Left cardiac atrium (tissue), 4 donors: ENCODE measurements at places on chromosomes 4 and X.

DNA sequence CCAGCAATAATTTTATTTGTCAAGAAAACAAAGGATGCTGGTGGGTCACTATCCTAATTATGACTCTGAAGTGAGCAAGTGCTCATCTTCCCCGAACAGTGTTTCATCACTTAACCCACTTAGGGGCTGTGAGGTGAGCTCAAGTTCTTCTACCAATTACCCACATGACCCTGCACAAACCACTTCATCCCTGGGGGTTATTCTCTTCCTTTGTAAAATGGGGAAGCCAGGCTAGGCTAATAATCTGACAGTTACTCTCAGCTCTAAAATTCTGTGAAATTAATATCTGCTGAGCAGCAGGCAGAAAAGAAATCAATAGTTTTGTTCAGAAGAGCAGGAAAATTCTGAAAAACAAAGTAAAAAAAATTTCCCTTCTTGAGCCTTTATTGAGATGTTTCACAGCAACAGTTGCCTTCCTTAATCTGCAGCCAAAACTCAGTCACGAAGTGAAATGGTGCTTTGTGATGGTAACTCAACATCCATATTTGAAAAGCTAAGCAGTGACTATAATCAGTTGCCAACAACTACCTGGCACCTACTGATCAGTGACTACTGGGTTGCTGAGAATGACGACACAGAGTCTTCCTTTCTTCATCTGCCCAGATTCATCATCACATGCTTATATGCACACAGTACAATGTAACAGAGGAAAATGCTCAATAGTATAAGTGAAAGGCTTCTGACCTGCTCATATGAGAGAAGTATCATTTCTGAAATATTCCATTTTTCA lies 24.1 kb downstream of the ATP8A1 start:
- no peak for DNase-seq

DNA sequence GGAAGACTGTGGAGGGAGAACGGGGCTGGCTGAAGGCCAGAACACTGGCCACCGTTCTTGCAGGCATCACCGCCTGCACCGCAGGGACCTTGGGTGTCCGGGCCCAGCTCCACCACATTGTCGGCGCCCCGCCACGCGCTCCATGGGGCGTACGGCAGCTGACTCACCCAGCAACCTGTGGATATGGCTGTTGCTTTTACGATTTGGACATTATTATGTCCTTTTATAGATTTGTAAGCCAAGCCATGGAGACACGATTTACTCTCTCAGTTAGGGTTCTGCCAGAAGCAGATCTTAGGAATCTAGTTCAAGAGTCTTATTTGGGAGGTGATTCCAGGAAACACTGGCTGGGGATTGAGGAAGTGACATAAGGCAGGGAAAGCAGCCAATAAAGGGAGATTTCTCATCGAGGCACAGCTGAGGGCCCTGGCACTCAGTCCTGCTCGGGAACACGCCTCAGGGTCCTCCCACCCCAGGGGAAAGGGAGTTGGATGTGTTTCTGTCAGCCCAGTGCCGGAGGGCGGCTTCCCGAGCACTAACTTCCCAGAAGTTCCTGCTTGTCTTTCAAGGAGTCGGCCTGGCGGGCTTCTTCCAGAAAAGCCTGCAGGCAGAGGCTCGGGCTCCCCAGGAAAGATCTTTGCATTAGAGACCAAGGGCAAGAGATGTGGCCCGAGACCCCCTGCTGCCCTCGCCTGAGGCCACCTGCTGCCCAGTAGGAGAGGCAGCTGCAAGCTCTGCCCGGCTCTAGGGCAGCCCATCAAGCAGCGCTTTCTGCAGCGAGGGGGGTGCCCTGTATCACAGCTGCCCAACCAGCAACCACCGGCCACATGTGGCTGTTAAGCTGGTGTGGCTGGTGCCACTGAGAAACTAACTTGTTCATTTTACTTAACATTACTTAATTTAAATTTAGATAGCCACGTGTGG lies 52.9 kb downstream of the CRMP1 start:
- DNase-seq: peak; percentile 75

DNA sequence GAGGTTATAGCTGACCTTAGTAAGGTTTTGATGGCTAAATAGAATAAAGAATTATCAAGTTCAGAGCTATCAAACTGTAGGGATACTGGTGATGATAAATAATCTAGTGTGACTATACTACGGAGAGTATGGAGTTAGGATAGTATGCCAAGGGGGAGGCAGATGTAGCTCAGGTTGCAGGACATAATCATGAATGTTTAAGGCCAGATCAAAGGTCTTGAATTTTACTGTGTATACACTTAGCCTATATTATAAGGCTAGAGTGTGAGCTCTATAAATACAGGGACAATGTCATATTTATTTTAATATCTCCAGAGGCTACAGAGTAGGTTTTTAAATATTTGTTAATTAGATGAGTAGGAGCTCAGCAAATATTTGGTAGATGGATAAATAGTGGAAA lies 131.1 kb upstream of the STIM2 start:
- no peak for DNase-seq

- no peak for DNase-seq
Observed at GRCh38 chr4:5465529-5465928, 242.8 kb downstream of the EVC2 start.

DNA sequence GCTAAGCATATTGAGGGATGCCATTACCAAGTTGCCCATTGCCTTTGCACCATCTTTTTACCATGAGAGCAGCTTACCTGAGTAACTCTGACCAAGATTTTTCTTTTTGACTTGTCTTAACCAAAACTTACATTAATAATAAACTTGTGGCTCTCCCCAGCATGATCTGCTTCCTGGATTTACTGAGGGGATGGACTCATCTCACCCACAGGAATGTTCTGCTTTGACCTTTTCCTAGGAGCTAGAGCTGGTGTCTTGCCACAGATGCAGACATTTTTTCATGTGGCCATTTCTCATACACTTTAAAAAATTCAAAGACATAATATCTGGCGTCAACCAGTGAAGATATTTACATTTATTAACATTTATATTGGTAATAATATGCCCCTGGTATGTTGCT lies 79.2 kb upstream of the EFHC2 start:
- DNase-seq: no peak

DNA sequence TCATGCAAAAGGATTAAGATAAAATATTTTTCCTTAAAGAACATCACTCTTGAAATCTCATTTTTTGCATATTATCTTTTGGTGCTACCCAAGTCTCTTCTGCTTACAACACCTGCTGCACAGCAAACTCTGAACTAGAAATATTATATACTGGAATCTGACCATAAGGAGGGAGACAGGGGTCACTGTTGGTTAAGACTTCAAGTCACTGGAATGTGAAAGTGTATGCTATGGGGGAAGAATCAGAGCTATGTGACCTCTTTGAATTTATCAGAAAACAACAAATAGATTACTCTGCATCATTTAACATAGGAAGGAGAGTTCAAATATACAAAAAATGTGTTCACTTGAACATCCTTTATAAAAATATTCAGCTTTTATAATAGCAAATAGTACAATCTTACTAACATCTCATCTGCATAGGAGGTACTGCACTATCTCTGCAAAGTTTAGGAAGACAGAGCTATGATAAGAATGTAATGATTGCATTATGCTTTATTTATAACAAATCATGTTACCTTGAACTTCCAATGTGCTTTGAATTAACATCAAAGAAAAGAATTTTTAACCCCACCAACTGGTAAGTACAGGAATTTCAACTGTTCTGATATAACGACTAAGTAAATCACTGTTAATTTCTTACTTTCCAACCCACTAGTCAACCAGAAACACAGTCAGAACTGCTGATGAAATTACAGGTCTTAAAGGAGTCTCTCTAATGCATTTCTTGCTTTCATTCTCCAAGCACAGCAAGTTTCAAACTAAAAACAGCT lies 69.8 kb downstream of the ZNF827 start:
- no peak for DNase-seq

- DNase-seq: no peak
Observed at GRCh38 chr4:113442826-113443225, 318.7 kb downstream of the CAMK2D start.

GRCh38 chr4:121072224-121073003 lies at the start of gene NDNF:
Gene NDNF (minus strand): TSS chr4:121072535. CDS start chr4:121045837, 26,698 bp downstream.
- peak; percentile 32 for DNase-seq

- DNase-seq: no peak
Observed at GRCh38 chrX:150256297-150256650, 106.8 kb upstream of the MAMLD1 start.

DNA sequence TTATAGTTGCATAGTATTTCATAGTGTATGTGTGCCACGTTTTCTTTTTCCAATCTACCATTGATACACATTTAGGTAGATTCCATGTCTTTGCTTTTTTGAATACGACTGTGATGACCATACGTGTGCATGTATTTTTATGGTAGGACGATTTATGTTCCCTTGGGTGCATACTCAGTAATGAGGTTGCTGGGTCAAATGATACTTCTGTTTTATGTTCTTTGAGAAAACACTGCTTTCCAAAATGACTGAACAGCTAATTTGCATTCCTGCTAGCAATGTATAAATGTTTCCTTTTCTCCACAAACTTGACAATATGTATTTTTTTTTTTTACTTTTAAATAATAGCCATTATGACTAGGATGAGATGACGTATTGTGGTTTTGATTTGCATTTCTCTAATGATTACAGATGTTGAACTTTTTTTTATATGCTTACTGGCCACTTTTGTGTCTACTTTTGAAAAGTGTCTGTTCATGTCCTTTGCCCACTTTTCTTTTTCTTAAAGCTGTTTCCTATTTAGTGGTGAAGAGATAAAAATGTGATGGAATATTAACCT lies 969.5 kb upstream of the NDST4 start:
- no peak for DNase-seq

- DNase-seq: no peak
Observed at GRCh38 chrX:150358651-150359050, 4.5 kb upstream of the MAMLD1 start.

- no peak for DNase-seq
Observed at GRCh38 chr4:74056114-74056857, 17.8 kb upstream of the CXCL3 start.

GRCh38 chr4:94469221-94469784 lies 17.6 kb downstream of the PDLIM5 start:
- DNase-seq: no peak

DNA sequence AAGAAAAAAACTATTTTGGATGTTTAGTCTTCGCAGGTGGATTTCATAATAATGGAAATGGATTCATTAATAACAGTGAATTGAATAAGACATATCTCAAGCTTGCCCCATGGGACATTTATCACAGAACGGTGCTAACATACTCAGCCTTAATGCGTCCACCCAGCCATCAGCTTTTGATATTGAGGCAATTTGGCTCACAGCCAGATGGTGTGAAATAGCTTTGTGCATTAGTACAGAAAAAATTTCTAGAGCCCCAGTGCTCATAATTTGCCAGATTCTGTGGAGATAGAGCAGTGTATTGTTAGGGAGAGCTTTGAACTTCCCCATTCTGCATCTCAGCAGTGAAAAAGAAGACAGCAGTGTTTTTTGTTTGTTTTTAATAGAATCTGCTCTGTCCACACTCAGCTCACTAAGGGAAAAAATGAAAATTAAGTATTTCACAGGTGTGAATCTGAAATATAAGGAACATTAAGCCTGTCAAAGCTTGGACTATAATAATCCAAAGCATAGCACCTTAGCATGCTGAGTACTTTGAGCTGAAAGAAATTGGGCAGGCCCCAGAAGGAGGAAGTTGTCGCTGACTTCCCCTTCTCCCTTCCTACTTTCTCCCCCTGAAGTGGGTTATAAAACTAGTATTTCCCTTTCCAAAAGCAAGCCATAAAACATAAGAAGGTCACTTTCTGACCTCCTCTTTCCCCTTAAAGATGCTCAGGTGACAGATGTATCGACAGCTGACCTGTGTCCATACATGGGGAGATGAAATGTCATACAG lies 295.8 kb downstream of the MAGEB5 start:
- DNase-seq: no peak

DNA sequence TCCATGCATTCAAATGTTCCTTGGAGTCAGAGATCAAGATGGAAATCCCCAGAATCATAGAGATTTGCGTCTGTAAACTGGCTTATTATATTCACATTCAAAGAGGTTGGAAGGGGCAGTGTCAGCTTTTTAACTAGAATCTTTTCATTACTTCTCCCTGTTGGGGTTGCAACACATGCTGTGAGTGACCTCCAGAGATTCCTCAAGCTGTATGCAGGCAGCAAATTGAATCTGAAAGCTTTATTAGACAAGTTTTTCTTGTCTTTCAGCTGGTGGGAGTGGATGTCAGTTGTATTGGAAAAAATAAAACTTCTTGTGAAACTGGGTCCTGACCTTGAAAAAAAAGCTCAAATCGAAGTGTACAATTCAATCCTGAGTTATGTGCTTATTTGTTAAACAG lies 736.5 kb upstream of the FTHL17 start:
- no peak for DNase-seq

DNA sequence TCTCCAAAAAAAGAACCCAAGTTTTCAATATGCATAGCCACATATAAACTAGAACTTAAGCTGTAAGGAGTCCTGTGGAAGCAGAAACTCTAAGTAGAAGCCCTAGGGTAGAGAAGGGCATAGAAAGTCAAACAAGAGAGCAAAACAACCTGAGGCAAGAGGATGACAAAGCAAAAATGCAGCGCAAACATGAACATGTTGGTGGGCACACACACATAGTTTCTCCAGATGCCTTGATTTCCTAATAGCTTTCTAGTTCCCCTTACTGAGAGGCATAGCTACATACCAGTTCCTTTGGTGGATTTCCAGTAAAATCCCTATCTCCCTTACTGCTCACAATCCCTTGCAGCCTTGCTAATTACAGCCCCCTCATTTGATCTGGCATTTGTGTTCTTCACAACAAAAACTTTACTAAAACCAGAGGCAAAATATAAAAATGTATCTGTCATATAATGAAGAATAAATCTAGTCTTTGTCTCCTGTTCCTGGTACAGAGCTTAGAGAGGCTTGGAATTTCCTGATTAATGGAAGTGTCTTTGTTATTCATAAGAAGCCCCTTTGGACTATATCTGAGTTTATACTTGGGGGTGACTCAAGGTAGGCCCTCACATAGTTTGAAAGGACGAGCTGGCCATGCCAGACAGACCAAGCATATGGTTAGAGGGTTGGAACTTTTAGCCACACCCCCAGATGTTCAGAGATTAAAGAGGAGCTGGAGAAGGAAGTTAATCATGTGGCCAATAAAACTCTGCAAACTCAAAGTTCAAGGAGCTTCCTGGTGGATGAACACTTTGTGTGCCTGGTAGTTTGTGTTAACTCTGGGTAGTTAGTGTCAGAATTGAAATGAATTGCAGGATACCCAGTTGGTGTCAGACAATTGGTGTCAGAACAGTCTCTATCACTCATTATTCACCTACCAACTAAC lies 52.7 kb upstream of the ZCCHC13 start:
- no peak for DNase-seq

- DNase-seq: no peak
Observed at GRCh38 chr4:108240366-108240765, 71.6 kb upstream of the LEF1 start.

DNA sequence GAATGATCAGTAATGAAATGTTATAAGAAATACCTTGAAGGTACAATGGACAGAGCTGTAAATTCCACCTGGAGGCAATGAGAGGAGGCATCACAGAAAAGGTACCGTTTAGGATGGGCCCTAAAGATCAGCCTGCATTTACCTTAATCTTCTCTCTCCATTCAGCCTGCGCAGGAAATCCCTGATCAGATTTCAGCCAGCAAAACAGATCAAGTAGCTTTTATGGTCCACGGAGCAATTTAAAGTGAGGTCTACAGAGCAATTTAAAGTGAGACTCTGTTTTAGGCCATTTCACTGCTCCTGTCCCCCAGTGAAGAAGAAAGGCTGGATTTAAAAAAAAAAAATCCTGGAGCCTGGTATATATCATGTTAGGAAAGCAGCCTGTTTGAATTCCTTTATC lies 195.1 kb upstream of the VCX start:
- no peak for DNase-seq

- no peak for DNase-seq
Observed at GRCh38 chr4:169103966-169104412, 93.9 kb upstream of the CBR4 start.
